ENCODE measurements at places on chromosomes 4 and X.

DNA sequence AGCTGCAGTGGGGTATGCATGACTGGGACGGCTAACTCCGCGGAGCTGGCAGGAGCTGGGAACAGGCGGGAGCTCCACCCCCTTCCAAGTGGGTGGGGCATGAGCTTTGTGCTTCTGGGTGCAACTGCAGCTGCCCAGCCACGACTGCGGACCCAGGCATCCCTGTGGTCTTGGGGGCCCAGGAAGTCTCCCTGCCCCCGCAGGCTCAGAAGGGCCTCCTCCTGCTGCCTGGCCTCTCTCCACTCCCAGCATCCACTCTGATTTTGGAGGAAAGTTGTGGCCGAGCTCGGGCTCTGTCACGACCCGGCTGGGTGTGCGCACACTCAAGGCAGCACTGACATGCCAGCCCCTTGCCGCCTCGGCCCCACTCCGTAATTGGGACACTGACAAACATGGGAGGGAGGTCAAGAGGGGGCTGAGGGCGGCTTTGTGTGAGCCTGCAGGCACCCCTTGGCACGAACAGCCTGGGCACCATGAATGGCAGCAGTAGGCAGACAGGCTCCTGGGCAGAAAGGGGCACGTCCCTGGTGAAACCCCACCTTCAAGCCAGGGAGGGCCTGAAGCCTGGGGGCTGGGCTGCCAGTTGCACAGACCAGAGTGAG, 822.6 kb downstream of the GLUD2 start:
- no peak for DNase-seq

- no peak for DNase-seq
These were observed 32.7 kb downstream of the PF4 start for GRCh38 chr4:73948990-73949706.

- no peak for DNase-seq
These were observed 29.8 kb upstream of the SLC7A3 start for GRCh38 chrX:70960730-70961129.

DNA sequence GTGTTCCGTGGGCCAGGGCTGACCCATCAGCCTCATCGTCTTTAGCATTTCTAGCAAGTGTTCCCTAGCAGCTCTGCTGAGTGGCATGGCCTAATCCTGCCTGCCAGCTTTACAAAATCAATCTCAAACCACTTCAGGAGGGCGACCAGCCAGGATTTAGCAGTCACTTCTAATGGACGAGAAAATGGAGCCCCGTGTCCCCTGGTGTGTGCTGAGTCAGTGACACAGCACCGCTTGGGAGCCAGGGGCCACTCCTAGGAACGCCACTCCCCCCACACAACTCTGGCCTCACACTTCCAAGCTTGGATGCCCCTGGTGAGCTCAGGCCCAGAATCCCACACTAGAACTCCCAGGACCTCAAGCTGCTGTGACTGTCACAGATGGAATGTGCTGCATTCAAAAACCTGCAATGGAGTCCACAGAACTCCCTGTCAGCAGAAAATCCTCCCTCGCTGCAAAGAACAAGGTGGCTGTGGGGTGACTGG, 311.2 kb upstream of the GATB start:
- DNase-seq, result no peak

- no peak for DNase-seq
These were observed 8.7 kb downstream of the EGF start for GRCh38 chr4:109921384-109921808.

- no peak for DNase-seq
These were observed 177.6 kb downstream of the NWD2 start for GRCh38 chr4:37422102-37422501.

All from GM12864 (cell line).